NK-92 treated with Interleukin-12 subunit alpha and Interleukin-12 subunit beta, amount 100 ng/mL, for 24 hours (cell line): ENCODE measurements at places on chromosomes 3 and 15.

- no peak for DNase-seq
These were observed 83.6 kb downstream of the CHST2 start for GRCh38 chr3:143203142-143203541.

- no peak for DNase-seq
These were observed 267.7 kb downstream of the ZBTB20 start for GRCh38 chr3:114879059-114880031.

DNA sequence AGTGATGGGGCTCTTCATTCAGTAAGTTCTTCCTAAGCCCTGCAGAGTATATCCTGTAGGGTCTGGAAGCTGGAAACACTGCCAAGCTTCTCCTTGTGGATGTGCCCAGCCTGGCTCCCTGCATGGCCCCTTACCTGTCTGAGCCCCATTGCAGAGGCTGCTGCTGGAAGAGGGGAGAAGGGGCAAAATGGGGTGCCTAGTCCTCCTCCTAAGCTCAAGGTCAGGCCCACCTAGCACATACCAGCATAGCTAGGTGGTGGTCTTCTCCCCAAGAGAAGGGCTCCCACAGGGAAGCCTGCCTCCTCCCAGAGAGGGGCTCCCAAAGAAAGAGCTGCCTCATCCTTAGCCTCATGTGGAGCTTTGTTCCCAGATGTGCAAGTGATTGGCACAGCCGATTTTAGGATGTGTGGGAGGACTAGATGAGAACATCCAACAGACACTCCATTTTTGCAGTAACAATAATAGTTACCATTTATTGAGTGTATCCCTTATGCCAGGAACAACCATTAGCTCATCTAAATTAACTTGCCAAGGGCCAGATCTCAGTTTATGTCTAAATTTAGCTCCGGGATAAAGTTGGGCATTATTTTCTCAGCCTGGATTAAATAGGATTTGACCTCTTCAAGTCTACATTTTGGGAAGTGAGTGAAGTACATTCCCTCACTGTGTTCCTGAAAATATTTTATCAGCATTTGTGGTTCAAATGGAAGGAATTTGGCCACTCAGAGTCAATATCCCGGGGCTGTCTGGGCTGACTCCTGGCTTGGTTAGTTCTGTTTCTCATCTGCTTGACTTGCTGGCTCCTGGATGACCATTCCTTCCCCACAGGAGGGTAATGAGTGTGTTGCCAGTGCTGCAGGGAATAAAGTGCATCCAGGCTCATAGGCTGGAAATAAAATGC lies 291.1 kb upstream of the ROPN1 start:
- no peak for DNase-seq

DNA sequence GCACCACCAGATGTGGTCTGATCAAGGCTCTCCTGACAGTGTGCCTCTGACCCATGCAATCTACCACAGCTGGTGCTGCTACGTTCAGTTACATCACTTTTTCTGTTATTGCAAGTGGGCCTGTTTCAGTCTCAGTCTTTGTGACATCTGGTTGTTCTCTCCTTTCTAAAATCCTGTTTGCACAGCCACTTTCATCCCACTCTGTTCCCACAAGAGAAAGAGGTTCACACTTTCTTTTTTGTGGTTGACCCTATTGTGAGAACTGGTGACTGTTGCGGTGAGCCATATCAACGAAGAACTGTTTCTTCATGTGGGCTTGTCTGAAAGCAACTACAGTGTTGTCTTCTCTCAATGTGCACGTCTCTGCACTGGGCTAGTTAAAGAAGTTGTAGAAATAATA lies 342.8 kb upstream of the ARPP21 start:
- DNase-seq = no peak

DNA sequence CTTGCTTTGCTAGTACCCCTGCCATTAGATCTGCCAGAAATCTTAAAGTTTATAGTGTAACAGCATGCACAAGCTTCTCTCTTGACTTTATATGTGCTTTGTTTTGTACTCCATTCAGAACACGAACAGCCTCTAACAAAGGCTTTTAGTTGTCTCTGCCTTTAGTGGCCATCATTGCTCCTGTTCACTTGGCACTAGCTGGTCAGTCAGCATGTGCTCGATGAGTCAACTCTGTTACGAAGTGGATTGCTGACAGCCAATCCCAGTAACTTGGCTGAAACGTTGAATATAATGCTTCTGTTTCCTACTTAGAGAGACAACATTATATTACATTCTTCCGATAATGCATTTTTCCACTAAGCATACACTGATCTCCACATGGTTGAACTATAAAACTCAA lies 349.2 kb downstream of the NAALADL2 start:
- no peak for DNase-seq

DNA sequence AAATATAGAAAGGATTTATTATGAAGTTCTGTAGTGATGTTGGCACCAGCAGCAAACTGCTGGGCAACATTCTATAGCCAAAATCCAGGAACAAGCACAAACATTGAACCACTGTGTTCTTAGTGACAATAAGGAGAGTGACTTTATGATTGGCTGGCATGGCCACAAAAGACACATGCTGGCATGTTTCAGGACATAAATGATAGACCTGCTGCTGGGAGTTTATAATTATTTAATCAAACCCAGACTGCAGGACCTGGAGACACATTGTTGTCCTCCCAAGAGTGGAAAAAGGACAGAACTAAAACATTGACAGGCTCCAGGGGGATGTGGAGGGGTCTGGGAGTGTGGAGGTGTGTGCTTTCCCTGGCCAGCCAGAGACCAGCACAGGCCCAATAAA lies 255.3 kb upstream of the LRTM1 start:
- DNase-seq = no peak

DNA sequence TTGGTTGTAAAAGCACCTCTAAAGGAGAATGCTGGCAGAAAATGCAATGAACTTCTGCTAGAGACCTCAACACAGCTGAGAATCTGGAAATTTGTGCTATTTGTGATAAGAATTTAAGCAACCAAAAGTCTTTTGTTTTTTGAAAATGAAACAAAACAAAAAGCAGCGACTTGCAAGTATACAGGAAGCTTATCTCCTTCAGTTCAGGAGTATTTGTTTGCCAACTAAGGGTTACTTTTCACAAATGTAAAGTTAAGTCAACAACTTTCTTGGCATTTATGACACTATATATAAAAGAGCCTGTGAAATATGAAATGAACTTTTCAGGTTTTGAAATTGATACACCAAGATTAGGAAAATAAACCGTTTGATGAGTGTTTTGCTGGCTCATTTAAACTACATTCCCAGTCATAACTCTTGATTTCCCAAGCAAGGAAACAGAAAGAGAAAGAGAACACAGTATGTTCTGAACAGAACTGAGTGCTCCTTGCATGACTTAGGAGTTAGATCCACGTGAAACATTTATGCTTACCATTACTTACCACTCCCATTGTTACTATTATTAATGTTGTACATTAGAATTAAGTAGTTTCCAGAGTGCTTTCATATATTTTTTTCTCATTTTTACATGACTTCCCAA lies 92.3 kb upstream of the COL8A1 start:
- no peak for DNase-seq

DNA sequence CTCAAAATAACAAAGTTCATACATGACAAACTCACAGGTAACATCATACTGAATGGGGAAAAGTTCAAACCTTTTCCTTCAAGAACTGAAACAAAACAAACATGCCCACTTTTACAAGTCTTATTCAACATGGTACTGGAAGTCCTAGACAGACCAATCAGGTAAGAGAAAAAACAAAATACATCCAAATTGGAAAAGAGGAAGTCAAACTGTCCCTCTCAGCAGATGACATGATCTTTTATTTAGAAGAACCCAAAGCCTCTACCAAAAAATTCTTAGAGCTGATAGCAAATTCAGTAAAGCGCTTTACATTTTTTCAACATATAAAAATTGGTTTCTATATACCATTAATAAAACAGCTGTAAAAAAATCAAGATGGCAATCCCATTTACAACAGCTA lies 219.4 kb downstream of the STAG1 start:
- DNase-seq = no peak

DNA sequence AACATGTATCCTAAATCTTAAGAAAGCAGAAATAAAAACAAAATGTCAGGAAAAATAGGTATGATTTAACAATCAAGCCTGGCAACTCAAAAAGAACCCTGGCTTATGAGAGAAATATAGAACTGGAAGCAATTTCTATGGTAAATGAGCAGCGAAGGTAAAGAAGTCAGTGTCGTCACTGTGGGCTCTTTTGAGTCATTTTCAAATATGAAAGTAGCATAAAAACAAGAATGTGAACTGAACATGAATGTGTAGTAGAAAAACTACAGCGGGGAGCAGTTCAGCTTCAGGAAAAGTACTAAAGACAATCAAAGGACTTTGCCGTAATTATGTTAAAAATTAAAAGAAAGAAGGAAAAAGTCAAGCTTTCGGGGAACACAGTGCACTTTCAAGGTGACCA lies 17.5 kb downstream of the LSG1 start:
- DNase-seq = no peak

- DNase-seq = no peak
These were observed 51.2 kb downstream of the HACD2 start for GRCh38 chr3:123533554-123534159.

- no peak for DNase-seq
These were observed 106.6 kb downstream of the LRIG1 start for GRCh38 chr3:66394019-66394752.

GRCh38 chr3:13544293-13544831 lies 4.6 kb upstream of the FBLN2 start:
- peak; percentile 59 for DNase-seq

DNA sequence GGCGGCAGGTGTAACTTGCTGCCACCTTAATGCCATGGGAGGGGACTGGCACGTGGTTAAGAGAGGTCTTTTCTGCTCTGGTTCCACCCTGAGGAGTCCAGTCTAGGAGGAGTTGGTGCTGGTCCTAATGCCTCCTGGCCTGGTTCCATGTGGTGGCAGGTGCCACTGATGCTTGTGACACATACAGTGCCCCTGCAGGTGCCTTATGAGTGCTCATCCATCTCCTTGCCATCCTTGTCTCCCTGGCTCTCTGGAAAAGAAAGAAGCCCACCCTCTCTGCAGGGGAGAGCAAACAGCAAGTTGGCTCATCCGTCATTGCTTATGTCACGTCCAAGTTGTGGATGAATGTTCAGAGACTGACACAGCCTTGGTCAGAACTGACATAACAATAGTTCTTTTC lies 175.8 kb upstream of the DPH6 start:
- DNase-seq = no peak

- no peak for DNase-seq
These were observed 137.6 kb downstream of the PEAK1 start for GRCh38 chr15:77282333-77282732.

- DNase-seq = no peak
These were observed 861.3 kb downstream of the ZPLD1 start for GRCh38 chr3:103295974-103296570.

GRCh38 chr15:29805043-29805707 lies 17.1 kb downstream of the TJP1 start:
- DNase-seq = no peak

DNA sequence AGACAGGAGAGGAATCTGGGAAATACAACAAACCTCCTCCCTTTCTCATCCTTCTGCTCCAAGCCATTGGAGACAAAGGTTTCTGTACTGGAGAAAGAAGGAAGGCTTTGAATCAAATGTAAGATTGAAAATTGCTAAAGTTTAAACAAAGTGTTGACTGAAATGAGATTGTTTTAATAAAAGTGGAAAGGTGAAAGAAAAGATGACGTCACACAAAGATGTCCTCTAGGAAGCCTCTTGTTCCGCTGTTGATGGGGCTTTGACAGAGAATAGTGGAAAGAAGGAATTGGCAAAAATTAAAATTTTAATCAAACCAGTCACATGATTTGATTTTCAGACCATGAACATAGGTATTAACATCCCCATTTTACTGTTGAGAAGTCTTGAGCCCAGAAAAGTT lies 967.6 kb downstream of the NAALADL2 start:
- no peak for DNase-seq

DNA sequence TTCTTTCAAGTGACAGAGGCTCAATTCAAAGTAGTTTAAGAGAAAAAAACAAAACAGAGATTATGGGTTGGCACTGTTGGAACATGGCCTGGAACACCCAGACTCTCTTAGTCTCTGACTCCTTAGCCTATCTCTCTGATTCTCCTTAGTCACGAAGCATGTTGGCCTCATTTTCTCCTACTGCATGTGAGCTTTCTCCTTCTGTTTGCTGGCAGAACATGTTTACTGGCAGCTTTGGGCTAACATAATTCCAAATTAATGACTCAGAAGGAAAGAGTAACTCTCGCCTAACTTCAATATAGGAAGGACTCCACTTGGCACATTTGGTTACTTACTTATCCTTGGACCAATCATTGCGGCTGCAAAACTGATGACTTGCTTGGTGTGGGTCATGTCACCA lies 21.7 kb upstream of the CCDC39 start:
- DNase-seq = no peak

DNA sequence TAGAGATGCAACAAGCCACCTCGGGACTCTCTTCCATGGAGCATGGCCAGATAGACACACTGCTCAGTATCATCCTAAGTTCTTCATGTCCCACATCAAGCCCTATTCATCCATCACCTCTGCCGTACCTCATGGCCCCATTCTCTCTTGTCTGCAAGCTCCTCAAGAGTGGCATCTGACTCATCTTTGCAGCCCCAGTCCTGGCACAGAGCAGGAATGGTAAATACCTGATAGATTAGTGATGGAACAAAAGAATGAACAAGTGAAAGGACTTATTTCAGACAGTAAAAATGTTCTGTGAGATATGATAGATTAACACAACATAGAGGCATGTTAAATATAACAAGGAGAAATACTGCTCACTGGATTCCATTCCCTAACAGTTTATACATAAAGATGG lies 176.4 kb downstream of the ISL2 start:
- no peak for DNase-seq

DNA sequence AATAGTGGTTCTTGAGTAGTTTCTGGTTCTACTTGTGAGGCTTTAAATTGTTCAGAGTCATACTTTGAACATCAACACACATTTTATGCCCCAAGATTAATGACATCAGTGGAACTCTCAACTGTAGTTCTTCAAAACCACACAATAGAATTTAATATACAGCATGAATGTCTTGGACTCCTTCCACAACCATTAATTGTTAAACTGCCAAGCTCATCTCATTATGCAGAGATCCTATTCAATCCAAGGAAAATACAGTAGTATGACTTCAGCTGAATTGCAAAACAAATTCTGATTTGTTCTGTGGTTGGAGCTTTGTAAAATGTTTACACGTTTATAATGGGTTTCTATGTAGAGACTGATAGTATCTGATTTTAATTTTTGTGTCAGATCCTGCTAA lies 199.2 kb upstream of the SLC2A2 start:
- no peak for DNase-seq

- no peak for DNase-seq
These were observed 26.8 kb downstream of the RHCG start for GRCh38 chr15:89469426-89470096.

GRCh38 chr3:51798411-51798963 lies 19.4 kb upstream of the IQCF6 start:
- no peak for DNase-seq

DNA sequence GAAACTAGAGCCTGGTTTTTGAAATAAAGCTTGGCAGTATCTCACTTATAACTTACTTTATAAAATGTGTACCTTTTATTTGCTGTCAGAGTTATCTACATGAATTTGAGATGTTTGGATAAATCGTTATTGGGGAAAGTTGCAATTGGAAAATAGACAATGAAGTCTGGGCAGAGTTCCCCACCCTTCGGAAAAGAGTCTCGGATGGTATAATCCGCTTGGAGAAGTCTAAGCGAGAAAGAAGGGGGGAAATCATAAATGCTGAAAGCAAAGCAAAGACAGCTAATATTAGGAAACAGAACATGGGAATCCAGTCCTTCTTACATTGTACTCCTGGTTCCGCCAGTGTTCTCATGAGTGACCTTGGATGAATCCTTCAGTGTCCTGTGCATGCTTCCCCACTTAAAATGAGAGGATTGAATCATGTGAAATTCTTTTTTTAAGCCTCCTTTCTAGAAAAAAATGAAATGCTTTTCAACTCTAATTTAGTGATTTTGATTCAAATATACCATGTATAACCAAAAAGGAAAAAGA lies 162.4 kb downstream of the ATG7 start:
- DNase-seq = no peak
